ENCODE measurements at places on chromosomes 7 and 10. TPM values are rescaled to one million over a fixed set of nuclear protein-coding genes. Genes with fewer than 3 reads are reported as not detected.
A peak's percentile ranks its signal among the peaks of the same experiment; 100 is the strongest.

DNA sequence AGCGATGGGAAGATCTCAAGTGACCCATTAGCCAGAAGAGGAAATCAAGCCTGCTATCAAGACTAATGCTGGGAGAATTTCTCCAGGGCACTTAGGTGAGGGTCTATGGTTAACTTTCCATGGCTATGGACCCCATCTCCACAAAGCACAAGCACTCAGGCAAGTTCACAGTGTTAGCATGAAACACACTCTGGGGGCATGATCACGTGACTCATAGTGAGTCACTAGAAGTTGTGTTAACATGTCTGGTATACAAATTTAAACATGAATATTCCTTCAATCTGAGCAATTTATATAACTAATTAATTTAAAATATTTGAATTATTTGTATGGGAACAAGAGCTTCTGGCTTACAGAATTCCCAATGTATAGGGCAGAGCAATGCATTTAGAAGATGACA lies 131.8 kb downstream of the FAM204A start:
- H3K4me1 ChIP-seq = no peaks in the 10 kb centered on the region
- no peak for DNase-seq
- no peak overlapping the region for H3K4me3 ChIP-seq

Gene ACTL6B
- polyA plus RNA-seq = not detected

Gene ADARB2
- not detected for polyA plus RNA-seq

DNA sequence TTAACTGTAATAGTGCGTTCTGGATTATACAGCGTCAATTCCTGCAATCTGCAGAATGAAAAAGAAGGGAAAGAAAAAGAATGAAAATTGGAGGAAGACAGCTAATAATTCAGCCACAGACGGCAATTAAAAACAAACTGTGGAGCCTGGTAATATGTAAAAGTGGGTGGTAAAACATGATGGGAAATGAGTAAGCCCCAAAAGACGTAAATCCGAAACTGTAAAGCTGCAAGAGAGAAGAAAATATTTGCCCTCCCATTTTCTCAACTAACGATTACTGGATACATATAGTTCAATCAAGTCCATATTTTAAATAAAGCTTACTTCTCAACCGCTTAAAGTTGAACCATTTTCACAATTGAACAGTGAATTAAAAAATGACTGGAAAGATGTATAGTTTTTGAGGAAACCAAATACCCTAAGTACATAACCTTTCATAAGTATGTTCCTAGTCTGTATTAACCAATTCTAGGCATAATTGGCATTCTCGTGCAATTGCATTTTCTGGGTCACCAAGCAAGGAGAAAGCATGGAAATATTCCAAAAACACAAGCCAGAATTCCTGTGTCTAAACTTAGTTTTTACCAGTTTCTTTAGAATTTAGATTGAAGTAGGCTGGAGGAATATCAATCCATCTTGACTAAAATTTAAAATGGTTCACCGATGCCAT lies 44.8 kb downstream of the MALSU1 start:
- no peaks in the 10 kb centered on the region for H3K27me3 ChIP-seq
- peaks cover 20% of the 10 kb centered on the region for H3K36me3 ChIP-seq
- H3K4me1 ChIP-seq = peaks cover 25% of the 10 kb centered on the region
- no peak overlapping the region for H3K4me3 ChIP-seq

- peaks cover 10% of the 10 kb centered on the region for H3K27me3 ChIP-seq
- no peak overlapping the region for H3K27ac ChIP-seq
- peak; percentile 14 for DNase-seq
- no peaks in the 10 kb centered on the region for H3K4me1 ChIP-seq
- H3K36me3 ChIP-seq = no peaks in the 10 kb centered on the region
Measured at GRCh38 chr7:44195889-44196288, 4.9 kb upstream of the YKT6 start.

Gene POU6F2
- polyA plus RNA-seq = not detected

GRCh38 chr10:90743291-90743690 lies 114.5 kb downstream of the HTR7 start:
- no peak overlapping the region for H3K27ac ChIP-seq
- no peaks in the 10 kb centered on the region for H3K4me1 ChIP-seq
- no peaks in the 10 kb centered on the region for H3K27me3 ChIP-seq
- H3K36me3 ChIP-seq = no peaks in the 10 kb centered on the region
- H3K4me3 ChIP-seq = no peak overlapping the region
- no peak for DNase-seq

GRCh38 chr10:69145864-69146263 lies 21.9 kb downstream of the VPS26A start:
- no peaks in the 10 kb centered on the region for H3K4me1 ChIP-seq
- H3K36me3 ChIP-seq = peaks cover 1% of the 10 kb centered on the region
- H3K4me3 ChIP-seq = no peak overlapping the region

GRCh38 chr10:52436664-52437063 lies 122.6 kb downstream of the DKK1 start:
- H3K4me3 ChIP-seq = no peak overlapping the region
- H3K36me3 ChIP-seq = no peaks in the 10 kb centered on the region
- peak overlapping the region; percentile 66 for H3K27ac ChIP-seq
- DNase-seq = peak; percentile 93
- H3K4me1 ChIP-seq = no peaks in the 10 kb centered on the region

GRCh38 chr7:35450456-35451214 lies 196.7 kb upstream of the TBX20 start:
- DNase-seq = no peak
- H3K4me1 ChIP-seq = no peaks in the 10 kb centered on the region
- peaks cover 6% of the 10 kb centered on the region for H3K27me3 ChIP-seq
- H3K27ac ChIP-seq = no peak overlapping the region
- H3K36me3 ChIP-seq = no peaks in the 10 kb centered on the region
